ENCODE measurements at places on chromosomes 16 and 17.

DNA sequence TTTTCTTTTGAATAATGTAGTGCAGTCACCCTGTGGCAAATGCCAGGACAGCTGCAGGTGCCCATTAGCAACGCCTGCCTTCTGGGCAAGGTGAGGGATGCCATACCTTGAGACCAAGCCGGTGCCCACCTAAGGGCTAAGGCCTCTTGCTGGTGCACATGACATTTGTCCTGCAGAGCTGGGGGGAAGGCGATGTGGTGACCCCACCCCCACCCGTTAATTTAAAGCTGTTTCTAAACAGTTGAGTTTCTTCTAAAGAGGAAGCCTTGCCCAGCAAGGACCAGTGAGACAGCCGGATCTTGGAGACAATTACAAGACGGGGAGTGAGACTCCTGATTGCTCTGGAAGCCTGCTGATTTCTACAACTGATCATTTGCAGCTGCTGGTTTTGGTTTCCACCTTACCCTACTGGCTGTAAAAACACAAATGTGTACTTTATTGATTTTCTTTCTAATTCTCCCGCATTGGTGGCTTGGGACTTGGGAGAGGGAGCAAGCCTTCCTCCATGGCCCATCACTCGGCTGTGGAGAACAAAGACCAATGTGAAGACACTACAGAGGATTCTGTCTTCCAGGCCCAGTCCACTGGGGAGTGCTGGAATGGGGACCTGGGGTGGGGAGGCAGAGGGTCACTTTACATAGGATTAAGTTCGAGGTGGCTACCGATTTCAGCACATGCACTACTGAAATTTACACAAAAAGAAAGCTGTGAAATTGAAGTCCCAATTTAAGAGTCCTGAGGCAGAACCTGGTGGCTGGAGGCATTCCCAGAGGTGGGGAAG, 2.7 kb downstream of the CDK5R1 start:
- no peak for DNase-seq

DNA sequence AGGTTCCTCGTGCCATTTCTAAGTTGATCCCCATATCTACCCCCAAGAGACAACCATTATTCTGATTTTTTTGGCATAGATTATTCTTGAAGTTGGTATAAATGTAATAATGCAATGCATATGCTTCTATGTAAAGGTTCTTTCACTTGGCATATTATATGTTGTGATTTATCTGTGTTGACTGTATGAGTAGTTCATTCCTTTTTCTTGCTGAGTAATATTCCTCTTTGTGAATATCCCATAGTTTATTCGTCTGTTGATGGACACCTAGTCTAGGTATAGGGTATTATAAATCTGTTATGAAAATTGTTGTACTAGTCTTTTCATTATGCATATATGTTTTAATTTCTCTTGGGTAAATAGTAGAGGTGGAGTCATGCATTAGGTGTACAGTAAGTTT, 36.6 kb downstream of the TANC2 start:
- no peak for DNase-seq

- DNase-seq, result peak; percentile 45
Observed at GRCh38 chr16:1413684-1414531, 596 bp downstream of the UNKL start.

GRCh38 chr16:1965396-1966001, 873 bp upstream of the RPS2 start:
- no peak for DNase-seq

DNA sequence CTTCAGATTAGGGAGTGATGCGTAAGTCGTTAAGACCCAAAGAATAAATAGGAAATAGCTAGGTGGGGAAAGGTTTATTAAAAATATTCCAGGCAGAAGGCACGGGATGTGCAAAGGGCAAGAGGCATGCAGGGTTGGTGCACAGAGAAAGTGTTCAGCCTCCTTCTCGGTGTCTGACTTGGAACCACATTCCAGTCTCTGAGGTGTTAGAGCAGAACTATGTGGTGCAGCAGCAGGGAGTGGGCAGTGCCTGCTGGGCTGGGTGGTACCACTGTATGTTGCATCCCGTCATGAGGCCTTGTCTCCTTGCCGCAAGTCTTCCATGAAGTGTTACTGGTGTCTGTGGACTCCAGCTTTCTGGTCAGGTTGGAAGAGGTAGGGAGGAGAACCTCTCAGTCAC, 11.1 kb downstream of the NKD1 start:
- DNase-seq, result no peak

DNA sequence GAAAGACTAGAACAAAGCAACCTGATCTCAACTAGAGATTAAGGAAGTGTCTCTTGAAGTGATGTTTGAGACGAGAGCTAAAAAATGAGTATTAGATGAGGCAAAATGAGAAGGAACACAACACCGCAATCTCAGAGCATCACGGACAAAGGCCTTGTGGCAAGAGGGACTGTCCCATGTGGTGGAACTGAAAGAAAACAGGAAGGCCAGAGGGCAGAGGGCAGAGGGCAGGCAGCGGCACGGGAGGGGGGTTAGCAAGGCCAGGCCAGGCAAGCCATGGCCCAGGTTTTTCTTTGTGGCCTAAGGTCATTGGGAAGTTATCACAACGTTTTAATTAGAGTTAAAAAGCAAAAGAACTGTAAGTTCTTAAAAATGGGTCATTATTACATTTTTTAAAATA, 22.5 kb downstream of the RPA1 start:
- DNase-seq, result no peak

GRCh38 chr17:49696233-49696761, 11.5 kb downstream of the SLC35B1 start:
- no peak for DNase-seq

DNA sequence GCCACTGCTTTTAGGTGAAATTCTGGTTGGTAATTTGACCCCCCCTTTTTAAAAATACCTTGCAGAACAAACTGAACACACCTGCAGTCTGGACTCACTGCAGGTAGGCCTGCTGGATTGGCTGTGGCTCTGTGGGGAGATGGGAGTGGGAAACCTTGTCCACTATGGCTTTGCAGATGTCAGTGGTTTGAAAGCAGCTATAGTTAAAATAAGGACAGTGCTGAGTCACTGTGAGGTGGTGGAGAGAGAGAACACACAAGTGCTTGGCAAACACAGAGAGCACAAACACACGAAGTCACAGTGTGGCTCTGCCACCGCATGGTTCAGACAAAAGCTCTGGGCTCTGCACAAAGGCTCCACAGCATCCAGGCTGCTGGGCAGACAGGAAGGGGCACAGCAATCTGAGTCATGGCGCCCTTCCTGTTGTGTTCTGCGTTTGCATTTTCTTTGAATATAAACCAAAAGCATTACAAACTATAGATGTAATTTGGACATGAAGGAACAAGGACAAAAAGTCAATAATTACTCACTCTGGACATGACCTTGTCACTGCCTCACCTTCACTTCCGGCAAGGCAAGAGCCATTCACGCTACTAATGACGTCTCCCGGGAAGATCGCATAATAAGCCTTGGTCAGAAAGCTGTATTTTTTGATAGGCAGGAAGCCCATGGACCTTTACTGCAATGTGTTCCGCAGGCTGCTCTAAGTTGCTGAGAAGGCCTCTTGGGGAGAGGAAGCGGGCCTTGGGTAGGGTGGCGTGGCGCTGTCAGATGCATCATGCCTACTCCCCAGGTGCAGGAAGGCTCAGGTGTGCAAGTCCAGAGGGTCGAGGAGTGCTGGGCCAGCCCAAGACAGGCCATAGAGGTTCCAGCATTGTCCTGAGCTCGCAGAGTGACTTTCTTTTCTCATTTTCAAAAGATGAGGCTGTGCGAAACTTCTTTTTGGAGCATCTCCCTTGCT, 60.1 kb upstream of the MED9 start:
- DNase-seq, result no peak

GRCh38 chr17:48515925-48516900, 14.6 kb downstream of the HOXB1 start:
- DNase-seq, result no peak

GRCh38 chr16:53898993-53899392, 195.0 kb downstream of the FTO start:
- DNase-seq, result no peak

DNA sequence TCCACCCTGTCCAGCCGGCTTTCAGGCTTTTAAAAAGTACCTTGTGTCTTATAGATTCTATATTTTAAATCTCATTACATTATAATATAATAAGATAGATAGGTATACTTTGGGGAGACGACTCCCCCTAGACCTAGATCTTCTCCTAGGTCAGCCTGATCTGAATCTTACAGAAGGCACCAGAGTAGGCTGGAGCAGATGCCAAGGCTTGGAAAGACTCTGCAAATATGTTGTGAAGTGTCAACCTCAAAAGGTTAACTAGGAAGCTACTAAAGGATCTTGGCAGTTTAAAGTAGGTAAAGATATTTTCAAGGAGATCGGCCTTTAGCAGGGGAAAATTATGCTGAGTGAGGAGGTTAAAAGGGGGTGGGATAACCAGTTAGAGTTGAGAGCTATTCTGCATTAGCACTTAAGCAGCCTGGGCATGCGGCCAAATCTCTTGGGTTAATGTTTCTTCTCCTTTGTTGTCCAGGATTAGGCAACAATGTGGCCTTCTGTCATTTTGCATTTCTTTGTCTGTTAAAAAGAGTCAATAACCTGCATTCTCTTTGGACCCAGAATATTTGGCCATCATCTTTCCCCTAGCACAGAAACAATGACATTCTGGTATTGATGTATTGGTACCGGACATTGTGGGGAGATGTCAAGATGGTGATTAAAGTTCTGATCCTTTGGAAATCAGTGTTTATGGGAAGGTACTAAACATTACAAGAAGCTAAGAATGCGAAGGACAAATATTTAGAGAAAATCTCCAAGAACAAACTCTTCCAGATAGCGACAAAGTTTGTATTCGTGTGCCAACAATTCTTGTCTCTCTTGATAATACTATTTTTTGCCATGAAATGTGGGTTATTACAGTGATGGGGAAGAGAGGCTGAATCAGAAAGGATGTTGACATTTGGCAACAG, 51.2 kb upstream of the DHX40 start:
- peak; percentile 46 for DNase-seq

DNA sequence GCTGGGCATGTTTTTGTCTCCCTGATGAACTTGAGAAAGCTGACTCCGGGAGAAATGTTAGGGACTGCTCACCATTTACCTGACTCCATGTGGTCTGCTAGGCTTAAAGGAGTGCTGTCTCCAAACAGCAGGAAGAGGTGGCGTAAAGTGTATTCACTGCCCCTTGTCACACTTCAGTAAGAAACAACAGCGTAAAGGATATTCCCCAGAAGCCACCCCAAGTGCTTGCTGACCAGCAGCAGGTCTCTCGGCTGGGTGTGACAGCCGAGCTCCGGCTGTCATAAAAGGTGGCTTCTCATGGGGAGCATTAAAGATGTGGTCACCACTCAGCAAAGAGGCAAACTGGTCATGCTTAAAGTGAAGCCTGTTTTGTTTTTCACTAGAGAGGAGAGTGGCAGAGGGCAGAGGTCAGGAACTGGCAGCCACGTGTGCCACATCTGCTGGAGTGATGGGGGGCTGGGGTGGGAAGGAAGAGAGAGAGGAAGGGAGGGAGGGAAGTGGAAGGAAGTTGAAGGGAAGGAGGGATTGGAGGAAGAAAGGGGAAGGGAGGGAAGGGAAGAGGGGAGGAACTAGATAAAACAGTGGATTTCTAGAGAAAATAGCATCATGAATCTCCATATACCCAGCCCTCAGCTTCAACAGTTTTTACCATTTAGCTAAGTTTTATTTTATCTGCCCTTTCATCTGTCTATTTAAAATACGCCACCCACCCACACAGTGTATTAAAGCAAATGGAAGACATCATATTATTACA, 119.3 kb downstream of the CLEC16A start:
- no peak for DNase-seq

DNA sequence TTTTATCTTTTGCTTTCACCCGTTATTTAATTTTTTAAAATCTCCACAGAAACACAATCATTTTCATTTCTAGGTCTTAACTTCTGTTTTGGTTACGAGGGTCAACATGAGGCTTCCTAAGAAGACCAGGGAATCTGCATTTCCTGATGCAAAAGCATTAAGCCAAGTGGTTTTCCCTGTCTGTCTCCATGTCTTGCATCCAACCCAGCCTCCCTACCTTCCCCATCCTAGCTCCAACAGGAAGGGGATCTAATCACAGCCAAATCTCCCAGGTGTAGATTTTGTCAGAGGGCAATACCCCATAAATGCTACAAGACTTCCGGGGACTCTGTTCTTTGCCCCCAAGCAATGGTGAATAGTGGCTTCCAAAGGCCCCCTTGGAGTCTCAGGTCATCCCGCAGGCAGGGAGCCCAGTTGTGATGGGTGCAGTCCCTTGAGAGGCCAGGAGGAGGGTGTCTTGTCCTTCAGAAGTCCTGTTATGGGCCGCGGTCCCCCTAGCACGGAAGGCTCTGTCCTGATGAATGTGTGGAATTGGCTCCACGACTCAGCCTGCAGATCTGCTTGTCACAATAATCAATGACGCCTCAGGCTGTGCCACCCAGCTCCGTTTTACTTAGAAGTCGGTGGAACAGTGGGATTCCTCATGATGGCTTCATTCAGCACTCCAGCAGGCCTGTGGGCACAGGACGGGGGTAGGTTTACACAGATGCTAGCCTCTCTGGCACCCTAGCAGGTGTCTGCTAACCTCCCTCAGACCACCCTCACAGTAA, 141.1 kb downstream of the RGS9 start:
- DNase-seq, result peak; percentile 86

DNA sequence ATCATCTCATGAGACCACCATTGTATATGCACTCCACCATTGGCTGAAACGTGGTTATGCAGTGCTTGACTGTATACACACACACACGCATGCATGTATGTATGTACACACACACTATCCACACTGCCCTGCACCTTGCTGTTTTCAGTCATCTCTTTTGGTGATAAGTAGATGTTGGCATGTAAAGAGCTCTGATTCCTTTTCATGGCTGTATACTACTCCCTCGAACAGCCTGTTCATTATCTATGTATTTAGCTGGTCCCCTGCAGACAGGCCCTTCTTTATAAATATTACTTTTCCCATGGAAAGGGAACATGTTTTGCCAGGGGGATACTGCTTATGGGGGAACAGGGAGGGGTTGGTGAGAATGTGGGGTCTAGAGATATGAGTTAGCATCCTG, 349.4 kb downstream of the FOXL1 start:
- DNase-seq, result no peak

DNA sequence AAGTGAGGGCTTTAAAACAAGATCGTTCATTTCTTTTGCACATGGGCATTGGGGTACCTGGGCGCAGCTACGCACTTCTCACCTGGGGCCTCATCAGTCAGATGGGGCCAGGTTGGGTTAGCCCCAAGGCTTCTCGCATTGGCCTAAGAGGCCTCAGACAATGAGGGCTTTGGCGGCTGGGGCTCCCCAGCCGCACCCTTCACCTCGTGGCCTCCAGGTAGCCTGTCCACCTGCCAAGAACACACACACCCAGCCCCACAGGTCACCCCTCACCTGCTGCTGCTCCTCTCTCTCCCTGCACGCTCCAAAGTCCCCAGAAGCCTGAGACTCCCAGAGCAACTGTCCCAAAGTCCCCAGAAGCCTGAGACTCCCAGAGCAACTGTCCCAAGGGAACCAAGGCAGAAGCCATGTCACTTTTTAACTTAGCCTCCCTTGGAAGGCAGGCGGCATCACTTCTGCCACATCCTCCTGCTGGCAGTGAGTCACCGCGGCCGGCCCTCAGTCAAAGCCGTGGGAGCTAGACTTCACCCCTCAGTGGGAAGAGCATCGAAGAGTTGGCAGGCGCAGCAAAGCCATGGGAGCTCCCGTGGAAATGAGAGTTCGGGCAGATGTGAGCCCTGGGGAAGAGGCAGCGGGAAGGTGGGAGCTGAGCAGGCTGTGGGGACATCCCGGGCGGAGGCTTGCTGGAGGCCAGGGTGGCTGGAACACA, 78.9 kb upstream of the PLCG2 start:
- no peak for DNase-seq

GRCh38 chr17:52986056-52986662, 827.6 kb upstream of the CA10 start:
- no peak for DNase-seq

GRCh38 chr16:63922560-63922959, 1199.3 kb downstream of the CDH11 start:
- no peak for DNase-seq

- DNase-seq, result no peak
Observed at GRCh38 chr17:50550661-50551432, 3.9 kb downstream of the SPATA20 start.
